ENCODE measurements at places on chromosomes 5 and 9. TPM values are rescaled to one million over a fixed set of nuclear protein-coding genes. Genes with fewer than 3 reads are reported as not detected.

Gene SLC1A1
- total RNA-seq: not detected

Gene TYRP1
- total RNA-seq: 0.18 TPM

Gene CDX1
- not detected for total RNA-seq

Gene PTGES
- total RNA-seq: 7.1 TPM

Gene RNF183
- total RNA-seq: not detected

Gene ECM2
- 1.4 TPM for total RNA-seq

Gene IFNA21
- total RNA-seq: not detected

Gene FAM120AOS
- total RNA-seq: 21.4 TPM

Gene IFNE
- 1.4 TPM for total RNA-seq

Gene F2RL1
- 77.5 TPM for total RNA-seq

Gene CYSTM1
- total RNA-seq: 39.0 TPM

Gene SOHLH1
- total RNA-seq: not detected

Gene S1PR3
- total RNA-seq: 6.5 TPM

Gene UNC5A
- 0.51 TPM for total RNA-seq

Gene ITGA1
- 2.5 TPM for total RNA-seq

Measured in foreskin keratinocyte (primary cell).